SK-MEL-5 (cell line): ENCODE measurements at places on chromosomes 7 and 10. TPM values are rescaled to one million over a fixed set of nuclear protein-coding genes. Genes with fewer than 3 reads are reported as not detected.

DNA sequence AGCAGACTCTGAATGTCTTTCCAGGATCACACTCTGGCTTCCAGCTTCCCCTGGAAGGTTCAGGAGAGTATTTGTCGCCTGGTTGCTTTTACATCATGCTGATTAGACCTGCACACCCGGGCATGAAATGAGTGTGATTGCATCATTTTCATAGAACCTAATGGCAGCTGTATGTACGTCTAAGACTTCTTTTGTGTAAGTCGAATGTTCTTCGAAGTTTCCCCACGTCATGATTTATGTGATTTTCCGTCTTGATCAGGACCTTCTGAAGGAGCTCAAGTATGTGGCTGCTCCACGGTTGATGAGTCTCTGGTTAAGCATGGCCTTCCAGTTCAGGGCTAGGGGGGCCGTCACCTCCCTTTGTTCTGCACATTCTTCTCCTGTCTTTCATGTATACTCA is 4.5 kb downstream of the EIF4H start:
- no peak for DNase-seq

VCL gene
- 26.6 and 30.5 TPM in 2 replicates for total RNA-seq

MEST gene
- total RNA-seq = not detected in 2 replicates

GRCh38 chr7:157974678-157975230 is 612.9 kb downstream of the PTPRN2 start:
- no peak for DNase-seq
